ENCODE measurements at places on chromosomes 5 and 9.

GRCh38 chr9:20642045-20642444 lies 19.7 kb upstream of the MLLT3 start:
- DNase-seq = no peak

- no peak for DNase-seq
These were observed 42.5 kb downstream of the VAV2 start for GRCh38 chr9:133949486-133950061.

DNA sequence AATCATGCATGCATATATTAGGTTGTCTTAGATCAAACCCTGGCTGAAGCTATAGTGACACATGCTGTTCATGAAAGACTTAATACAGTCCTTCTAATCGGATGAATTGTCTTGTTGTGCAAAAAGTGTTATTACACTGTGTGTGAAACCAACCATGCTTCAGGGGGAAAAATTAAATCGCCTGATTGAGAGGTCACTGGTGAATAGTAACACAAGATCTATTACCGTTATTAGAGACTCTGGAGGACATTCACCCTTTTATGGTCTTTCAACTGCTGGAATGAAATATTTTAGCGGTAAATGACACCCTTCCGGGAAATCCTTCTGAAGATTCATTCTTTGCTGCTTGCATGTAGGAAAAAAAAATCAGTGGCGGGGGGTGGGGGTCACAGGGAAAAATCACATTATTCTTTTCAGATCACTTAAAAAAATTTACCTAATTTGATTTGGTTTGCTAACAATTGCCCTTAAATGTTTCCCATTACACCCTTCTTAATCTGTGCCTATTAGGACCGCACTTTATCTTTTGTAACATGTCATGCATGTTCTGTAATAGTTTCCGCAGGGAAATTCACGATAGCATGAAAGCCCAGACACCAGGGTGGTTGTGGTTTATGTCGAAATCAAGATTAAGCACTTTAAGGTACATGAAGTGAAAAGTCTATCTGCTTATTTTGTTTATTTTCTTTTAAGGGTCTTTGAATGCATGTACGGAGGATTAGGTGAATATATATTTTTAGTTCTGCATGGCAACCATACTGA lies 120.6 kb downstream of the FOCAD start:
- no peak for DNase-seq

- DNase-seq = peak; percentile 95
These were observed 164.3 kb upstream of the OTULINL start for GRCh38 chr5:14417276-14417730.

DNA sequence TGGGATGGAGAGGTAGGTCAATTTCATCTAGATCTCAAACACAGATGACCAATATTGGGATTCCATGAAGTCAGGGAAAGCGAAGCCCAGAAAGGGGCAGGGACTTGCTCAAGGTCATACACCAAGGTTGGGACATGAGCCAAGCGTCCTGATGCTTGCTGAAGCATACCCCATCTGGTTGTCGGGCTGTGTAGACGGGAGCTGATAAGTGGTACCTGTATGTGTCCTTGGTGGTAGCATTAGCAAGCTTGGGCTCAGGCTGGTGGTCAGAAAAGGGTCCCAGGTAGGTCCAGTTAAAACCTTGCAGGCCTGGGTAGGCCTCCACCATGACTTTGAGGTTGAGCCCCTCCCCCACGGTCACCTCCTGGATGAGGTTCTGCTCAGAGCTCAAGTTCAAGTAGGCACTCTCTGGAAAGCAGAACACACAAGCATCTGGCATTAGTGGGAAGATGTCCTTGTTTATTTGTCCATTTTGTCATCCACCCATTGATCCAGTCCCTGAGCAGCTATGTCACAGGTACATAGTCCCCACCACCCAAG lies 13.2 kb downstream of the CSF1R start:
- no peak for DNase-seq

DNA sequence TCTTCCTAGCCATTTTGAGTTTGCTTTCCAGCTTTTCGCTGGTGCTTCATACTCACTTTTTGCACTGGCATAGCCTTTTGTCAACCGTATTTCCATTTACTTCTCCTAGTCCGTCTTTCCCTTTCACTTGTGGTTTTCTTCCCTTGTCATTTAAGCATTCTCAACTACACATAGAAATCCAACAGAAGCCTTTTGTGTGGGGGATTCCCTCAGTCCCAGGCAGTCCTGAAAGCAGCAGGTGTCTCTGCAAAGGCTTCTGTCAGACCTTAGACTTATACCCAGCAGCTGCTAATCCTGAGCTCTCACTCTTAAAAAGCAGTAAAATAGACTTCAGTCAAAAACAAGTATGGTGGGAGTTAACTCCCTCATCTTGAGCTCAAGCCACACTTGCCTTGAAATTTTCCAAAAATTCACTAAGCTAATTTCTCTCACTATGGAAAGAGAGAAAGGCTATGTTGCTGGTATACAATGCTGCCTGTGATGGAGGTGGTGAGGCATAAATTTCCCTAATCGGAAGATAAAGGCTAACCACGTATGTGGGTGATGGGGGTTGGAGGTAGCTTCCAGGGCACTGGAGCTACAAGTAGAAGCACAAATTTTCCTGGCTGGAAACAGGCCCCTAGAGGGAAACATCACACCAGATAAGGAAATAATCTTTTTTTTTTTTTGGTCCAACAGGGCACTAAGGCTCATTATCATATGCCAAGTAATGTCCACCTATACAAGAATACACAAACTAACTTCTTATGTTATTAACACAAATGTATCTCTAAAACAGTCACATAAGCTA lies 34.8 kb upstream of the IFNK start:
- no peak for DNase-seq

- no peak for DNase-seq
These were observed 3.3 kb downstream of the EBF1 start for GRCh38 chr5:159096243-159096923.

DNA sequence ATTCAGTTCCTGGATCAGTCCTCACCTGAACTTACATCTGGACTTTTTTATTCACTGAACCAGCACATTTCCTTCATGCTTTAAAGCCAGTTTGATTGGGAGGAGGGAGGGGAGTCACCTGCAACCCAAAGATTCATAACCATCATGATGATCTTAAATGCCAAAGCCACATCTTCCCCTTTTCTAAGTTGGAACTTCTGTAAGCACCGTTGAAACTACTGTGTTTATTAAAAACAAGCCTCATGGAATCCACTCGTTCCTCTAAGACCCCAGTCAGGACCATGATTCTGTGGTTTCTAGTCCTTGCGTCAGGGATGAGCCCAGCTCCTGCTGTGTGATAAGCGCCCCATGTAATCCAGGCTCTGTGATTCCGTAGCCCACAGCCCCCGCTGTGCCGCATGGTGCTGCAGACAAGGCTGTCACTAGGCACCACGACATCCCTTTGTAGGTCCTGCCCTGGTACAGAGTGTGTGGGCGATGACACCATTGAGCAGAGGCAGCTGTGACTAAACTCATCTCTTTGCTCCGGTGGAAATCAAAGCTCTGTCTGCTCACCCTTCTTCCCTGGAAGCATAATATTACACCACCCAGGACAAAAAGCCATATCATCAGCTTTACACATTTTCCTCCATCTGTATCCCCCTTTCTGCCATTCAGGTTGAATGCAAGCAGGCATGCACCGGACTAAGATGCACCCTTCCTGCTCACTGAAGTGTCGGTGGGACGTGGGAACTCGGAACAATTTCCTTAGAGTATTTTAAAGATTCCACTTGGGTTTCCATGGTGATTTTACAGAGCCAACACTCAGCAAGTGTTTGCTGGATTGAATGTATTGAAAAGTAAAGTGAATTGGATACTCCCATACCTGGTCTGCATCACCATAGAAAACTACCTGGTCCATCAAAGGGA lies 132.0 kb upstream of the FSTL4 start:
- DNase-seq = no peak

DNA sequence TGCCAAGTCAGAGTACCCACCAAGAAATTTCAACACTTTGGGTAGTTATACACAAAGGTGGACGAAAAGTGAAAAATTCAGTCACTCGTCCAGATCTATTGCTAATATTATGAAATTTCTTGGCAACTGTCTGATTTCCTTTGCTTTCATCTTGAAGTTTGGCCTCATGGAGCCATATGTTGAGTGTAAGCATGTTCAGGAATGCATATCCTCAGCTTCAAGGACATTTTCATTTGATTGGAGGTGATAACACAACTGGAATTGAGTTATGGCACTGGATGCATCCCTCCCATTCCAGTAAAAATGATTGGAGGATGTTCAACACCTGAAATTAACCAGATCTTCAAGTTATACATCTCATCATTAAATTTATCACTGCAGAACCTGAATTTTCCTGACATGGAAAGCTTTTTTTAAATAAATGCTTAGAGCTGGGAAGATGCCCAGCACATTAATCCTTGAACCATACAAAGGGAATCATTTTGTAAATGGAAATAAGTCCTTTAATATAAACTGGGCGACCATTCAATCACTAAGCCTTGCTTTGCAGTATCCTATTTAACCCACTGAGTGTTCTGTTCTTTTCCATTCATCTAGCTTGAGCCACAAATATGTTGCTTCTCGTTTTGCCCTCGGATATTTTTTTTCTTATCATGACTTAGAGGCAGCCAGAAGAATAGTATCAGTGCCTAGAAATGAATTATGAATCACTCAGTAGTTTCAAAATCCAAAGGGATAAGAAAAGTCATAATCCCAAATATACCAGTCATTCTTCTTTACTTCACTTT lies 273.7 kb upstream of the PIK3R1 start:
- peak; percentile 8 for DNase-seq

DNA sequence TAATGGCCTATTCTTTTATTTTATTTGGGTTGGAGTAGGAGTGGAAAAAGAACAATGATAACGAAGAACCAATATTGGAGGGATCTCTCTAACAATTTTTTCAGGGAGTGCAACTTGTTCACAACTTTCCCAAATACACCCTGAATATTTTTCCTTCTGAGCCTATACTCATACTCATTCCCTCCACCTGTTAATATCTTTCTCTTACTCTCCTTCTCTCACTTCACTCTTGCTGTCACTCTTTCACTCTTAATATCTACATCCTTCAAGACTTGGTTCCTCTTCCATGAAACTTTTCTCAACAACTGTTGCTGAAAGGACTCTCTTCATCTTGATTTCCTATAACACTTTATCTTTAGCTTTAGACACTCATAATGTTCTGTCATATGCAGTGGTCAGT lies 39.0 kb upstream of the MYOT start:
- no peak for DNase-seq

DNA sequence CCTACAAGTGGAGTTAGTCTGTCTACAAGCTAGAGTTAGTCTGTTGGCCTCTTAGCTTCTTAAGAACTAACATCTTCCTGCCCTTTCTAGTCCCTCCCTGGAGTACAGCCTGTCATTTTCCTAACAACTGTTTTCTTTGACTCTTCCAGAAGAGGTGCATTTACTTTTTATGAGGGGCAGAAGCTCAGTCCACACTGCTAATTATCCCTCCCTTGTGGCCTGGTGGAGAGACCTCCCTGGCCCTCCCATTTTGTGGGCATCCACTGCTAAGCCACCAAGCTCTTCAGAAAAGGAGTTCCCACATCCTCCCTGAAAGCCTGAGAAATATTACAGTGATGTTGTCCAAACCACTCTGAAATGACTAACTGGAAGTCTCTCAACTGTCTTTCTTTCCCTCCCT lies 8.0 kb downstream of the MAP1B start:
- DNase-seq = no peak

- no peak for DNase-seq
These were observed 63.3 kb downstream of the LIX1 start for GRCh38 chr5:97078958-97079743.

DNA sequence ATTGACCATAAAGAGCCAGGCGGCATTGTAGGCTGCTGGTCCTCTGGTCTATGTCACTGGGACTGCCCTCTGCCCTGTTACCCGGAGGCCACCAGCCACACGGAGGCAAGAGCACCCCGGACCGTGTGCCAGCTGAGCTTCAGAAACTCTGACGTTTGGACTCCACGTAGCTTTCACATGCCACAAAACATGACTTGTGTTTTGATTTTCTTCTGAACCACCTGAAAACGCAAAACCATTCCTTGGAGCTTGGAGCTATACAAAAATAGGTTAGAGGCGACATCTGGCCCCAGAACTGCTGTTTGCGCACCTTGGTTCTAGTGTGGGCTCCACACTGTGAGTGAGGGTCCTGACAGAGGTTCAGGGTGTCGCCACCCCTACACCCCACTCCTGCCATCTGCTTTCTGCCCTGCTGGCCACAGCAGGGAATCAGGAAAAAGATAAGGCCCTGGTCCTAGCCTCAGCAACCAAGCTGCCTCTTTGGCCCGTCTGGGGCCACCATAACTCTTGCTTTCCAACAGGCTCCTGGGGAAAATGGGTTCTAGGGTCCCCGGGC lies 151.3 kb upstream of the IRX2 start:
- no peak for DNase-seq

GRCh38 chr9:131302244-131303075 lies 12.9 kb downstream of the PLPP7 start:
- no peak for DNase-seq

DNA sequence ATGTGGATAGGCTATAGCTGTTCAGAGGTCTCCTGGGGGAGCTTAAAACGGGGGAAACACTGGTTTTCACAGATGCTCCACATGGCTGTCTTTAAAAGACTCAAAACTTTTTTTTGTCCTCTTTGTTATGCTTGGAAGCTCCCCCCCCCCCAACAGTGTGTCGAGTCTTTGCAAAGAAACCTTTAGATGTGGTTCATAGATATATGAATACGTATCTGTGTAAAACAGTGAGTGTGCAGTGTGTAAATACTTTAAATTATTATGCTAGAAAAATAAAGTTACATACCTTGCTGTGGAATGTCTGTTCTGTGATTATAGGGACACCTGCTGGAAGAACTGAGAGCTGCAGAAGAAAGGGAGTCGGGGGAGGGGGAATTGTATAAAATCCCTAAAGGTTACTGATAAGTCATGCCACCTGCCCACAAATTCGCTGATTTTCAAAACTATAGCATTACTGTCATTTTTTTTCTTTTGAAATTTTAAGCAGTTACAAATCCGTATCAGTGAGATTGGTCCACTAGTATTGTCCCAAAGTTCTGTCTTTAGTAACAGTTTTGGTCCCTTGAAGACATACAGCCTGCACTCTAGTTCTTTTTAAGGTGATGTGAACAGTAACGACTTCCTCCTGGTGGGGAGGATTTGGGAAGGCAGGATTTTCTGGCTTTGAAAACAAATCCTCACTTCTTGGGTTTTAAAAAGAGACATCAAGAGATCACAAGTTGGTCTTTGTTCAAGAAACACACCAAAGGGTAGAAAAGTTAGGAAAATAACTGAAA lies 22.9 kb downstream of the RGMB start:
- peak; percentile 81 for DNase-seq

- no peak for DNase-seq
These were observed 12.4 kb downstream of the RAPGEF6 start for GRCh38 chr5:131622633-131623032.

GRCh38 chr5:144328494-144328893 lies 157.8 kb downstream of the KCTD16 start:
- DNase-seq = no peak

- DNase-seq = peak; percentile 64
These were observed 27.2 kb downstream of the C9orf152 start for GRCh38 chr9:110180511-110181434.

- peak; percentile 40 for DNase-seq
These were observed 9.9 kb downstream of the CCDC69 start for GRCh38 chr5:151213803-151214613.

GRCh38 chr5:134552301-134552700 lies 26.8 kb downstream of the JADE2 start:
- DNase-seq = peak; percentile 93
